SIG-M5 (cell line): ENCODE measurements at places on chromosomes 5 and 9.

- no peak for DNase-seq
These were observed 137.1 kb downstream of the FGF1 start for GRCh38 chr5:142548739-142549275.

- no peak for DNase-seq
These were observed 154.5 kb downstream of the NR3C1 start for GRCh38 chr5:143248822-143249579.

DNA sequence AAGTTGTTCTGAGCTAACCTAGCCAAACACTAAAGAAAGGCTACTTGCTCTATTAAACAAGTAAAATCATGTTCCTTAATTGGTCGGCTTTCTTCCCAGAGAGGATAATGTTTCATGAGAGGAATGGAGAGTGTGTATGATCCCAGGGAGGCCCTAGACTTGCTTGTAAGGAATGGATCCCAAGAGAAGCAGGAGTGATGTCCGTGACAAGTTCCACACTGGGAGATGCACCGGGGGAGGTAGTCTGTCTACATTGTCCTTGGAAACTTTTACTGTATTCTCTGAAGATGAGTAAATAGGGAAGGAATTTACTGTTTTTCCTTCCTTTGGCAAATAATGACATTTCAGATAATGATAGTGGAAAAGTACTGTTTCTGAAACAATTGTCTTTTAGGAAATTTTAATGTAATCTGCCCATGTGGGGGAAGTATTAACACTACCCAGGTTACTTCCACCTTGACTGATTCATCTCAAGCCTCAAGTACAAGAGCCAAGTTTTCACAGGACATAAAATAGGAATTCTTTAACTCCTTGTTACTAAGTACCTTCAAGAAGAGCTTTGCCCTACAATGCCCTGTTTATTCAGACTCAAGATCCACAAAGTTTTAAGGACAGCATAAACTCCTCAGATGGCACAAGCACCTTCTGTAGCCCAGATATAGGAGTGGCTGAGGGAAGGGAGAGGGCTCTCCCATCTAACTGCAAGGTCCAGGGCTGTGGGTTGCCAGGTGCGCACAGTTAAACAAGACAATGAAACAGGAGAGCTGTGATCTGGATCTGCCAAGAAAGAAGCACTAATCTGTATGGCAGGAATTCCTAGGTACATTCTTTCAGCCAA lies 152.1 kb downstream of the GNA14 start:
- no peak for DNase-seq

- no peak for DNase-seq
These were observed 318.5 kb downstream of the TRPM3 start for GRCh38 chr9:70802758-70803436.

DNA sequence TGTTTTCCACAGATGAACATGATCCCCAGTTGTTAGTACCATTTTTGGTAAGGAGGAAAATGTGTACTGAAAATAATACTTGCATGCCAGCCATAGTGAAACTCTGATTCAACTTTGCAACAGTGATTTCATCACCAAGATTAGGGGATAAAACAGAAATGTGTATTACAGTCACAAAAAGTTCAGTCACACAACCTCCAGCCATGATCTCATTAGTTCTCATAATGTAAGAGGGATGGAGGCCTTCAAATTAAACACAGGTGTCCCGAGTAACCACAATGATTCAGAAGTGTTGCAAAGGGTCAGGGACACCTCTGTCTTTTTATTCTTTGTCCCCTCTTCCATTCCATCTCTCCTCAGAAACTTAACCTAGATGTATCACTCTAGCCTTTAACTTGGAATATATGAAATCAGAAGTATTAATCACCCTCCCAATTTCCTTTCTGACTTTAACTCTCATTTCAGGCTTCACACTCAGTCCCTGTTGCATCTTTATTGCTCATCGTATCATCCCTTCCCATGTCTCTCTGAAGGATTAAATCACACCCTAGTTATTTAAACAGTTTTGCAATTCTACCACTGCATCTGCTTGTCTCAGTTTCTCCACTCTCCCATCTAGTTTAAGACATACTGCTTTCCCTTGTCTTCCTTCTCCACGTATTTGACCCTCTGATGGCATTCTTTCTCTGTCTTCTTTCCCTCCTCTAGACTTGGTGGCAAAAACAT lies 291.2 kb downstream of the ADAMTS6 start:
- DNase-seq: no peak

GRCh38 chr5:149177911-149178565 lies 36.7 kb downstream of the ABLIM3 start:
- no peak for DNase-seq

GRCh38 chr5:56422076-56422762 lies 189.1 kb upstream of the ANKRD55 start:
- DNase-seq: no peak

DNA sequence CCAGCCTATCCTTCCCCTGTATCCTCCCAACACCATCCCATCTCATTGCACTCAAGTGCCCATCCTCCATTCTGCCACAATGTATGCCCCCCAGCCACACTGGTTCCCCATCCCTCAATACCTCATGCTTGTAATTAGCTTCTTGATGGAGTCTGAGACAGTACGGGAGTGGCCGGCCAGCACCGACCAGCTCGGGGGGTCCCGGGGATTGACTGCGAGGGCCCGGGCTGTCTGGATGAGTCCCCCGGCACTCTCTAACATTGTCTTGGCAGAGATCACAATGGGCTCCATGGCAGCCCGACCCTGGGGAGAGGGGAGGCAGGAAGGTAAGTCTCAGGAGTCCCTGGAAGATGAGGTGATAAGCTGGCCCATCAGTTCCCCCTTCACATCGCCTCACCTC lies 17.2 kb upstream of the TPM2 start:
- no peak for DNase-seq

- DNase-seq: no peak
These were observed 88.6 kb downstream of the ZNF354C start for GRCh38 chr5:179148703-179149170.

DNA sequence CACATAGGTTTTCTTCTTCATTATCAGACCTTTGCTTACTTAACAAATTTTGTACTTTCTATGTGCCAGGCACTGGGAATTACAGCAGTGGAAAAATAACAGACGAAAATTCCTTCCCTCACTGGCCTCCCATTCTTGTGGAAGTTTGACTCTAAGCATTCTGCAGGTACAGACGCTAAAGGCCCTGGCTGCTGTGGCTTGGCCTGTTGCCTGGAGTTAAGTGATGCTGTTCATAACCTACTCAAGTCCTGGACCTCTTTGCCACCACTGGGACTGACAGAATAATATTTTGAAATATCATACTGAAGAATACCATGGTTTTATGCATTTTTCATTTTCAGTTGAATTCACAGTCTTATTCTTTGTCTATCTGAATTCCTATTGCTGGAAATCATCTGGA lies 97.3 kb upstream of the SPATA31C2 start:
- no peak for DNase-seq

DNA sequence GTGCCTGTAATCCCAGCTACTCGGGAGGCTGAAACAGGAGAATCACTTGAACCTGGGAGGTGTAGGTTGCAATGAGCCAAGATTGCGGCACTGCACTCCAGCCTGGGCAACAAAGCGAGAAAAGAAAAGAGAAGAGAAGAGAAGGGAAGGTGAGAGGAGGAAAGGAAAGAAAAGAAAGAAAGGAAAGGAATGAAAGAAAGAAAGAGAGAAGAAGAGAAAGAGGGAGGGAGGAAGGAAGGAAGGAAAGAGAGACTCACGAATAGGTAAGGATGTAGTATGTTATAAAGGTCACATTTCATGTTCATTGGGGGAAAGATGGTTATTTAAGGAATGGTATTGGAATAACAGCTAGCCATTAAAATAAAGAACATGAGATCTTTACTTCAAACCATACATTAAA lies 10.4 kb upstream of the ANP32B start:
- no peak for DNase-seq

DNA sequence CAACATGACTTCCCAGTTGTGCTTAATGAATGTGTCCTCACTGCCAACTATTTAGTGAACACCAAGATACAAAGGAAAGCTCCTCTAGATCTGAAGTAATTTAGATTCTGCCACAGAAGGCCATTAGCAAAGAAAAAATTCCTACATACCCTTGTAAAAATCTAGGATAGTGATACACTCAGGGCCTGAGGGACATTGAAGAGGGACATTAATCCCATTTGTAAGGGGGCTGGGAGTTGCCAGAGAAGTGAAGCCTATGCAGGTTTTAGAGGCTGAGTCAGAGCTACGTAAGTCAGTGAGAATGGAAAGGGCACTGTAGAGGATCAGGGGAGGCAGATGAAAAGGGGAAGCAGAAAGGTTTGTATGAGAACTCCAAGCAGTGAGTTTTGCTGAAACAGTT lies 286.9 kb upstream of the TARS1 start:
- no peak for DNase-seq

DNA sequence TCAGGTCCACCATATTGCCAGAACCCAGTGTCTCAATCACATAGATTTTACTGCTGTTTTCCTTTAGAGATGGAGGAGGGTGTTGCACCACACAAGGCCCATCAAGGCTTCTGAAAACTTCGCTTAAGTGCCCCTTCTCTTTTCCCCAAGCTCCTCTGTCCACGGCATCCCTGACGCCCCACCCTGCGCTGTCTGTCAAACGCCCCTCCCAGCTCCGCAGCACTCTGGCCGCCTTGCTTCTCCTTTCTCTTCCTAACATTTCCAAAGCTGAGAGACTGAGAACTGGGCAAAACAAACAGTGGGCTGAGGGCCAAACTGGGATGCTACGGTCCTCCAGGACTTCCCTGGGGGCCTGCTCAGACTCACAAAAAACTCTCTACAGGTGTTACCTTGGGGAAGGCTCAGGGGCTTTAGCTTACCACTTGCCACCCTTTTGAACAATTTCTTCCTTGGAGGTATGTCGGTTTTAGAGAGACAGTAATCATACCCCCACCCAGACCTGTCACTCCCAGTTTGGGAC lies 28.3 kb upstream of the ERGIC1 start:
- DNase-seq: no peak

- DNase-seq: no peak
These were observed 695.1 kb downstream of the NR2F1-AS1 start for GRCh38 chr5:92885950-92886349.

GRCh38 chr9:120562861-120563443 lies 17.0 kb downstream of the CDK5RAP2 start:
- no peak for DNase-seq
